Activated CD8-positive, alpha-beta memory T cell treated with anti-CD3 and anti-CD28 coated beads, Interleukin-2, amount 10 ng/mL, durations not matched to agents 7 days and 5 days (primary cell): ENCODE measurements at places on chromosomes 6 and 20.

DNA sequence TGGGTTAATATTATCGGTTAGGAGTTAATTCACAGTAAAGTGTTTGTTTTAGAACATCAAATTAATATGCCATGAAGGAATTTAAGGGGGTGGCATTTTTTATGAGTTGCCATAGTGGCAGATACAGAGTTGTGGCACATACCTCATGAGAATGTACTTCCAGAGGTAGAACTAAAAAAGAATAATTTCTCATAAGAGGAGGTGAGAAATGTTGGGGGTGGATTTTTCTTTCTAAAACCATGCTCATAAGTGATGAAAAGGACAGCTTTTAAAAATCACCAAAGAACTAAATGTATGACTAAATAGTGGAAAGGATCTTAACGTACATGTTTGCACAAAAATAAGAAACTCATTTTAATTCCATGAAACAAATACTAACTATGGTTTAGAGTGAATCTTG, 58.7 kb downstream of the SHLD1 start:
- DNase-seq: no peak

DNA sequence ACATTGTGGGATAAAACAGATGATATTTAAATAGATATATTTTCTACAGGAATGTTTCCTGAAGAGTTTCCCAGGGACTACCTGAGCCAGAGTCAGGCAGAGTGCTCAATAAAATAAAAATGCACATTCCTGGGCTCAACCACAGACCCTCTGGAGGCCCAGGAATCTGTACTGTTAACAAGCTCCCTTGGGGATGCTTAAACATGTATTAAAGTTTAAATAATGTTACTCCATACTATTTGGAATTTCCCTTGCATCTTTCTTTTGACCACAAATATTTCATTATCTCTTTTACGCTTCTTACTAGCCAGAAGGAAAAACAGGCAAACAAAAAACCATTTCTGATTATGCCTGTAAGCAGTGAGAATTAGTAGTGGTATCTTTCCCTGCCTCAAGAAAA, 42.3 kb downstream of the GPR63 start:
- no peak for DNase-seq

DNA sequence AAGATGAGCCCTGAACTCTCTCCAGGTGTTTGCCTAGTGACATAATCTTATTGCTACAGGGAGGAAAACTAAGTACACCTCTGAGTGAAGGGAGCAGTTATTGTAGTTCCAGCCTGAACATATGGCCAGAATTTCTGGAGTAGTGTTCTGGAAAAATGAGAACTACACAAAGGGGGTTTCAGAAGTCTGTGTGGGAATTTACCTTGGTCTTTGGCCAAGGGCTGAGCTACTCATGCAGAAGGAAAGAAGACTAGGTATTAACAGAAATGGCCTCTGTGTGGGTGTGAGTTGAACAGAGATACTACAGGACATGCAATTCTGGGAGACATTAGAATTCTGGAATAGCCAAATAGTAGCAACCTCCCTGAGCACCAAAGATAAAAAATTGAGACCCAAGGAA, 1009.7 kb upstream of the GJE1 start:
- no peak for DNase-seq

- DNase-seq: no peak
Measured at GRCh38 chr6:3887150-3887700, 38.1 kb downstream of the FAM50B start.
